Urothelium cell line (cell line): ENCODE measurements at places on chromosomes 11 and 22.

DNA sequence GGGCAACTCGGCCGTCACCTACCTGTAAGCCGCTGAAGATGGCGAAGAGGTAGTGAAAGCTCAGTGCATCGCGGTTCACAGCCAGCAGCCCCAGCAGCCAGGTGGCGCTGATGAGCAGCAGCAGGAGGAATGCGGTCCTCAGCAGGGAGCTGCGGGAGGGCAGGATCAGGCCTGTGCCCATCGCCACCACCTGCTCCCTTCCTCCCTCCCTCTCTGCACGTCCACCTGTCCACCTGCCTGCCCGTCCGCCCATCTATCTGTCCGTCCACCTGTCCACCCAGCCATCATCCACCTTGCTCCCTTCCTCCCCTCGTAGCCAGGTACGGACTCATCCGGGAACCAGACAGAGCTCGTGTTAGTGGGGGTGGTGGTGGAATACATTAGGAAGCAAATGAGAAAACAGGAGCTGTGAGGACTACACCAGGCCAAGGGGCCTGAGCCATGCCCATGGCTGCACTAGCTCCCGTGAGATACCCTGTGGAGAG, 32.2 kb downstream of the TRMU start:
- peak; percentile 91 for DNase-seq

DNA sequence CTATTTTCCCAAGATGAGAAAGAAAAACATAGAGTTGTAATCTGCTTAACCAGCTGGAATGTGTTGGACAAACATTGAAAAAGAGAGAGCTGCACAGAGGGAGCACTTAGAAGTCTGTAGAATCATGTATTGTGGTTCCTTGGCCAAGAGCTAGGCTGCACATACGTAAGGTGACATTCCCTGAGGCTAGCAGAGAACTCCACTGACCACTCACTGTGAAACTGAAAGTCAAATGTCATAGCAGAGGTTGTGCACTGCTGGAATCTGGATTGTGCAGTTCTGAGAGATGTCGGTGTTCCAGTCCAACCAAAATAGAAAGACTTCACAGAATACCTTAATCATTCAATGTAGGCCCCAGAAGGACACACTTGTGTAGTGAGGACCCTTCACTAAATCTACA, 772.8 kb upstream of the RAG2 start:
- DNase-seq, result no peak

DNA sequence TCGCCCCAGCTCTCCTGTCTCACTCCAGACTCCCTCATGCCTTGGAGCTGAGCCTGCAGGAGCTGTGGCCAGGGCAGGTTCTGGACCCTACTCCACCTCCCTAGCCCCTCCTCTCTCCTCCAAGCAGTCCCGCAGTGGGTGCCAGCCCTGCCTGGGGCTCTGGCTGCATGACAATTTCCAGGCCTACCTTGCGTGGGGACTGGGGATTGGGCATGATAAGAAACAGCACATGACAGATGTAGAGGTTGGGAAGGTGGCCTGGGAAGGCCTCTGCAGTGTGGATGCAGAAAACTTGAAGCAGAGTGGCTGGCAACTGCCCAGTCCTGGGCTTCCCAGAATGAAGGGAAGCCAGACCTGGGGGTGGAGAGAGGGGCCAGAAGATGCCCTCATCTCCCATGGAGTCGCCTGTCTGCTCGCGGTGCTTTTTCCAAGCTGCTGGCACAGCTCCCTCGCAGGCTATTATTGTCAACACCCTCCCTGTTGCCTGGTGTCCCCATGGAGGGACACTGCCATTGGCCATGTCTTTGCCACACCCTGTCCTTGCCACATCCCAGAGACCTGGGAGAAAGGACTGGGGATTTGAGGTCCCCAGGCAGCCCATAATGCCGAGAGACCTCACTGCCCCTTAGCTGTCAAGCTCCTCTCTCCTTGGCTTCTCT, 48.9 kb upstream of the CDON start:
- no peak for DNase-seq

DNA sequence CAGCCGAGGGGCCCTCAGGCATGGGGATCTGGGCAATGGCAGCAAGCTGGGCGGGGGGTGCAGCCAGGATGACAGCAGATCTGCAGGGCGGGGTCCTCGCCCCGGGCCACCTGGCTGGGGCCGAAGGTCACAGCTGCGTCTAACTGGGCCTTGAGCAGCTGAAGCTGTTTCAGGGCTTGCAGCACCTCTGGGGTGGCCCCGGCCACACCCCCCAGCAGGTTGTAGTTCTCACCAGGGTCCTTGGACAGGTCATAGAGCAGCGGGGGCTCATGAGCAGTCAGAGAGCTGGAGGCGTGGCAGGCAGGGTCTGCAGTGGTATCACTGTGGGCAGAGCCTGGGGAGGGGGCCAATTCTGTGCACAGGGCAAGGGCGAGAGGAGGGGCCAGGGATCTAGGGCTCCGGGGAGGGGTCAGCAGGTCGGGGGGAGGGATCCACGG, 2.8 kb downstream of the ARSA start:
- no peak for DNase-seq

DNA sequence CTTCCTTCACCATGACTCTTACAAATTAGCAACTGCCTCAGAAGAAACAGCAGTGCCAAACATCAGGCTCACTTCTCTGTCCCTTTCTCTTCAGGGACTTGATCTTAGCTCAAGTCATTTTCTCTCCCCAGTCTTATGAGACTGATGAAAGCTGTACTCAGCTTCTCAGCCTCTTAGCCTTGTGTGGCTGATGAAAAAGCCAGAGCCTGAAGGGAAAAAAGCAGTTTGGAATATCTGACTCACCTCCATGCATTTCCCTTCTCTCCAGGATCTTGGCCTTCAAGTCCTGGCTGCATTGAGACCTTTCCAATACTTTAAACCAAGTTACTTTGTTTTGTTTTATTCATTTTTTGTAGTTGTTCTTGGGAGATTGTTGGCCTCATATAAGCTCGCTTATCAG, 195.9 kb downstream of the SPON1 start:
- no peak for DNase-seq

- DNase-seq, result no peak
These were observed 1017.0 kb downstream of the TBC1D22A start for GRCh38 chr22:47779474-47779873.

DNA sequence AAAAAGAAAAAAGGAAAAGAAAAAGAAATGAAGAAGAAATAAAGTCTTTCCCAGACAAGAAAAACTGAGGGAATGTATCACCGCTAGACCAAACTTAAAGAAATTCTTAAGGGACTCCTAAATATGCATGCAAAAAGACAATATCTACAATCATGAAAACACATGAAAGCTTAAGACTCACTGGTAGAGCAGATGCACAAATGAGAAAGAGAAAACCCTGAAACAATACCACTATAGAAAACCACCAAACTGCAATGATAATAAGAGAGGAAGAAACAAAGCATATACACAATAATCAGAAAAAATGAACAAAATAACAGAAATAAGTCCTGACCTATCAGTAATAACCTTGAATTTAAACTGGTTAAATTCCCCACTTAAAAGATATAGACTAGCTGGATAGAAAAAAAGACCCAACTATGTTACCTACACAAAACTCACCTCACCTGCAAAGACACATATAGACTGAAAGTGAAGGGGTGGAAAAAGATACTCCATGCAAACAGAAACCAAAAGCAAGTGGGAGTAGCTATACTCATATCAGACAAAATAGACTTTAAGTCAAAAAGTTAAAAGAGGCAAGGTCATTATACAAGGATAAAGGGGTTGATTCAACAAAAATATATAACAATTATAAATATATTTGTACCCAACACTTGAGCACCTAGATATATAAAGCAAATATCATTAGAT, 61.3 kb upstream of the NARS2 start:
- DNase-seq, result no peak

- no peak for DNase-seq
These were observed 92.4 kb upstream of the BID start for GRCh38 chr22:17866621-17867020.

- no peak for DNase-seq
These were observed 8.0 kb upstream of the TPCN2 start for GRCh38 chr11:69040581-69041260.

- no peak for DNase-seq
These were observed 7.7 kb downstream of the LRRC32 start for GRCh38 chr11:76662656-76663485.

DNA sequence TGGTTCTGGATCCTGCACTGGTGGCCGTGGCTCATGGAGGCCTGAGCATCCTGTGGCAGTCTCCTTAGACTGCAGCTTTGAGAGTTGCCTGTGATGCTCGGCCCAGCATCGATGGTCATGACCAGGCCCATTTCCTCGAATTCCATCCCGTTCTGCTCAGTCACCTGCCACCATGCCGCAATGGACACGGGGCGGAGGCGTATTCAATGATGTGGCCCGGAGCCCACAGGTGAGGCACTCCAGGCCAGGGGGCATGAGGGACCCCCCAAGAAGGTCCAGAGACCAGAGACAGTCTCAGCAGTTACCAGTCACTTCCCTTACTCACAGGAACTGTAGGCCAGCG, 53.6 kb downstream of the SHANK2 start:
- no peak for DNase-seq

GRCh38 chr11:88508759-88509581, 171.4 kb upstream of the CTSC start:
- DNase-seq, result no peak

- DNase-seq, result no peak
These were observed 77.1 kb downstream of the UVRAG start for GRCh38 chr11:75891947-75892739.

DNA sequence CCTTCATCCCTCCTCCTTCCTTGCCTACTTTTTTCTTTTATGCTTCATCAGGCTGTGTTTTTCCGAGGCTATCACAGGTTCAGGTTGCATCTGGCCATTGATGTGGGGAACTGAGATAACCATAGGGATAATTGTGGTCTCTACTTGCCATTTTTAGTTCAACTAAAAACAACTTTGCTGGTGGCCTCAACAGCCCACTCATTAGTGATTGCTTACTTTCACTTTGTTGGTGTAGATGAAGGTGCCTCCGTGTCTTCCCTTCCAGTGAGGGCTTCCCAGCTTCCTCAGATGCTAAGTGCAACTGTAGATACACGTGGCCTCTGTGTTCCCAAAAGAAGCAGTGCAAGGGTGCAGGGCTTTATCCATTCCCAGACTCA, 35.0 kb downstream of the KCNJ1 start:
- DNase-seq, result no peak
